ENCODE measurements at places on chromosomes 13 and 19.

DNA sequence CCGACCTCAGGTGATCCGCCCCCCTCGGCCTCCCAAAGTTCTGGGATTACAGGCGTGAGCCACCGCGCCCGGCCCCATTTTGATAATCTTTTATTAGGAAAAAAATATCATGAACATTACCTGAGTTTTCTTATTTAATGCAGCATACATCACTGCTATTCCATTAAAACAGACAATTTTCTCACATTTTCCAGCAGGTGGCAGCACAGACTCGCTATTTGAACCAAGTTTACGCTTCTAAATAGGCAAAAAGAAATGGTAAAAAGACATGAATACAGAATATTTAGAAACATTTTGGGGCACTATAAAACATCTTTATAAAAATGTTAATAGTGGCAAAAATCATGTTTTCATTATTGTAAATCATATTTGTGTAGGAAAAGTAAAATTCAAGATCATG, 903.1 kb downstream of the SLITRK6 start:
- no peak for DNase-seq

DNA sequence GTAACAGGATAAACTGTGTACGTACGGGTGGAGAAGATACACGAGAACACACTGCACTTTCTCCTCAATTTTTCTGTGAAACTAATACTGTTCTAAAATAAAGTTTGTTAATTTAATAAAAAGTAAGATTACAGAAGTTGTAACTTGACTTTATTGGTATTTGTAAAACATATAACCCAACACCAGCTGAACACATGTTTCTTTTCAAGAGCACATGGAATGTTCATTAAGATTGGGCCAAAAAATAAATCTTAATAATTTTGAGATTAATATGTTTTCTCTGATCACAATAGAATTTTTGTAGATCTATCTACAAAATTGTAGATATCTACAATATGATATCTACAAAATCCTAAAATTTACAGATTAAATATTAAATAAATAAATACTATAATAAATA, 55.1 kb upstream of the ZNF599 start:
- no peak for DNase-seq

- no peak for DNase-seq
Observed at GRCh38 chr13:59088716-59089115, 1075.0 kb downstream of the DIAPH3 start.

DNA sequence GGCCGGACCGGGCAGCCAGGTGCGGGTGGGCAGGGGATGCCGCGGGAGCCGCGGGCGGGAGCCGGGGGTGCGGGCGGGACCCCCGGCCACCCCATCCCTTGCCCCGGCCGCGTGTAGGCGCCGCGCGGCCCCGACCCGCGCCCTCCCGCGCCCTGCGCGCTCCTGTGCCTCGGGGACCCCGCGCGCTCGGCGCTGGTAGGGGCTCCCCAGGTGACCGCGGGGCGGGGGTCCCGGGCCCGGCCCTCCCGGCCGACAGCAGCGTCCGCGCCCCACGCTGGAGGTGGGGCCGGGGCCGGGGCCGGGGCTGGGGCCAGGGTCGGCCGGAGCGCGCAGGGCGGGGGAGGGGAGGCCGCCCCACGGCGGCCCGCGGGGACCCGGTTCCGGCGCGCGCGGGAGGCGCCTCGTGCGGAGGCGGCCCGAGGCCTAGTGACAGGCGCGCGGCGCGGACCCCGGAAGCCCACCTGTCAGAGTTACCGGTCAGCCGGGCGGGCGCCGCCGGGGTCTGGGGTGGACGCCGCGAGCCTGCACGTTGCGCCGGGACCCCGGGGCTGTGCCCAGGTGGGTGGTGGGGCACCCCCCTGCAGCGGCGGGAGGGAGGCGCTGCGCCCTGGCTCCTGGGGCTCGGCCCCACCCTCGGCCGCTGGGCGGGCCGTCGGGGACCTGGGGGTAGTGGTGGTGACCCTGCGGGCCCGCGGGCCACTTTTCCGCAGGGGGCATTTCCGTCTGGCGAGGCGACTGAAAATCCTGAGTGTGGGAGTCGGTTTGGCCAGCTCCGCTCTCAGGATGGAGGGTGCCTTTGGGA, 518 bp downstream of the TFDP1 start:
- DNase-seq: peak; percentile 36

DNA sequence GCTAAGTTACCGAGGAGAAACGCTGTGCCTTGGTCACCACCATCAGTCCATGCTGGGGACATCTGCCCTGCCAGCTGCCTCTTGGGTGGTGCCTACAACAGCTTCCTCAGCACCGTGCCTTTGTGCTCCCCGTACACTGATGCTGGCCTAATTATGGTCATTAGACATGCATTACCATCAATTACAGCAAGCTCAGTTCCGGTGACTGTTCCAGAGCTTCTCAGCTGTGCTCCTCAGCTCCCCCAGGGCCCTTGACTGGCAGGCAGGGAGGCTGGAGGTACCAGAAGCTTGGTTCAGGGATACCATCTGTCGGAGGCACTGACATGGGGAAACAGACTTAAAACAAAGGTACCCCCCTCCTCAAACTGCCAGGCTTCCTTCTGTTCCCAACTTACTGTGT, 40.2 kb downstream of the CILP2 start:
- DNase-seq: no peak

- DNase-seq: peak; percentile 23
Observed at GRCh38 chr19:29681422-29682235, 16.4 kb downstream of the PLEKHF1 start.

DNA sequence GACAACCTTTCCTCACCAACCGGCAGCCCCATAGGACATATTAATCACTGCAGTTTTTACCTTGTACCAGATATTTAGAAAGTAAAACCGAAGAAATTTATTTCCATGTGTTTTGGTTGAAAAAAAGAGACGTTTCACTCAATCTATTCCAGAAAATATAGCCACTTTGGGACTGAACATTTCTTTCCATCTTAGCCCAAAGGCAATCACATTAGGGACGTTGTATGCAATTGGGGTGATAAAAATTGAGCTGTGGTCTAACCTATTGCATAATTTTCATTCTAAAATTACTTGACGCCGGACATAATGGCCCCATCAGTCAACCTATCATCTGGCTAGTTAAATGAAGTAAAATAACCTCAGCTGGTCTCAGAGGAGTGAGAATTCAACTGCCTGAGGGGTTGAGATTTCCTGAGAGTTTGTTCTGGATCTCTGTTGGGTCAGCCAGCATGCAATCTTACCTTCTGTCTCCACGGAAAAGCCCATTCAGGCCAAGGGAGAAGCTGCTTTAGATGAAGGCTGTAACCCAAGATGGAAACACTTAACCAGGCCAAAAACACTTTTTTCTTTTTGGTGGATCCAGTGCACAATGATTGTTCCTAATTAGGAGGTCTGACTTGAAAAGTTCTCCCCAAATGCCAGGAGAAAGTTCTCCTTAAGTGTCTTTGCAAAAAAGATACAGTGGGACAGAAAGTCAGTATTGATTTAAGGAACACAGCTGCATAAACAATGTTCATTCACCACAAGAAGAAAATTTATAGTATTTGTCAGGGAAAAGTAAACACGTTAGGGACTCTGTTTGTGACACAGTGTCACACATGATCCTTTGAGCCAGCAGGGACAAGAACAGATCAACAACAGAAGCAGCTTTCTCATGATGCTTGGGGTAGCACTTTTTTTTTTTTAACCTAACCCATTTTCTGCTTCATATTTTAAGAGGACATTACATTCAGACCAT, 34.1 kb downstream of the DLEU7 start:
- no peak for DNase-seq

DNA sequence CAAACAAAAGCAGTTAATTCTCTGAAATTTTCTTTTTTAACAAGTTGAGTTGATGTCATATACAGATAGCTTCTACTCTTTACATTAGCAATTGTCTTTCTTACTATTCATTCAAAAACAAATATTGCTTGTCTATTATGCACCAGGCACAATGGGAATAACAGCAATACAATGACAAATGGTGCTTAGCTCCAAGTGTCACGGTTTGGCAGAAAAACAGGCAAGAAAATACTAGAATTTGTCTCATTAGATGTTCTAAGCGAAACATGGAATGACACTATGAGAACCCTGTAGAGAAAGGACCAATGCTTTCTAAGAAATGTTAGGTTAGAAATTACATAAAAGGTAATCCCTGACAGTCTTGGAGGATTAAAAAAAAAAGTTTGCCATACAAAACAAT, 187.6 kb downstream of the PCDH9 start:
- no peak for DNase-seq

DNA sequence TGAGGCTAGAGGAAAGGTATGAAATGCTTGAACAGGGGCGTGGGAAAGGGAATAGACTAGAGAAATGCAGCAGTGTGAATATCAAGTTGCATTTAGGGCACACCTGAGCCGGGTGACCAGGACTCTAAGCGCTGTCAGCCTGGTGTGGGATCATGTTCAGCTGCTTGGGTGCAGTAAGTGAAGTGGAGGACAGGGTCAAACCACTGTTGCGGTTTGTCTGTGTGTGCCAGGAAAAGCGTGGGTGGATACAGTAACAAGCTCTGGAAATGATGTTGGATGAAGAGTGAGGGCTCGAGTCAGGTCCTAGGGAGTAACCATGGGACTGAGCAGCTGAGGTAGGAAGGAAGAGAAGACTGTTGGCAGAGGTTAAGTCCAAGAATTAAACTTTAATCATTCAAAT, 15.8 kb downstream of the DGKH start:
- DNase-seq: no peak

DNA sequence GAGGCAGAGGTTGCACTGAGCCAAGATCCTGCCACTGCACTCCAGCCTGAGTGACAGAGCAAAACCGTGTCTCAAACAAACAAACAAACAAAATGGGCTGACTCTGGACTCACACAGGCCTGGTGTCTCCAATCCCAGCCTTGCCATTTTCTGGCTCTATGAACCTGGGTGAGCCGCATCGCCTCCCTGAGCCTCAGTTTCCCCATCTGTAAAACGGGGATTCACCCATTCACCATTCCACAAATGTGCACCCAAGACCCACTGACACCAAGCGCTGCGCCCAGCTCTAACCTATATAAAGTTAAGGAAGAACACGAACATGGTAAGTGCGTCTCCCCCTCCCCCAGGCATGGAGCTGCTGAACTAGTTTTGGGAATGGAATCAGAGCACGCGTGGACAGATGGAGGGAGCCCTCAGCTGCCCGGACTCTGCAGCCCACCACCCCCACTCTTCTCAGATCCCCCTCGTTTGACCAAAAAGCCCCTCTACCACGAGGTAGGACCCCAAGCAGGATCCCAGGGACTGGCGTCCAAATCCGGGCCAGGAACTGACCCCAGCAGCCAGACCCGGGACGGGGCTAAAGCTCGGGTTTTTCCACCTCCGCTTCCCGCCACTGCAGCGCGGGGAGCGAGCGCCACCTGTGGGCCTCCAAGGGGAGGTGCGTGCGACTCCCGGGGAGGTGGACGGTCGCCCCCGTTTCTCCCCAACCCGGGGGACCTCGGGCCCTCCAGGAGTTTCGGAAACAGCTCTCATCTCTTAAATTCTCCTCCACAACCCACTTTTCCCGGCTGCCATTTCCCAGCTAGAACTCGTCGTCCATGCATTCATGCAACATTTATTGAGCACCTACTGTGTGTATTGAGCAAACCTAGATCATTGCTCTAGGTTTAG, 33.0 kb upstream of the ADGRE5 start:
- peak; percentile 76 for DNase-seq

- no peak for DNase-seq
Observed at GRCh38 chr13:105342281-105342820, 1193.1 kb downstream of the EFNB2 start.

DNA sequence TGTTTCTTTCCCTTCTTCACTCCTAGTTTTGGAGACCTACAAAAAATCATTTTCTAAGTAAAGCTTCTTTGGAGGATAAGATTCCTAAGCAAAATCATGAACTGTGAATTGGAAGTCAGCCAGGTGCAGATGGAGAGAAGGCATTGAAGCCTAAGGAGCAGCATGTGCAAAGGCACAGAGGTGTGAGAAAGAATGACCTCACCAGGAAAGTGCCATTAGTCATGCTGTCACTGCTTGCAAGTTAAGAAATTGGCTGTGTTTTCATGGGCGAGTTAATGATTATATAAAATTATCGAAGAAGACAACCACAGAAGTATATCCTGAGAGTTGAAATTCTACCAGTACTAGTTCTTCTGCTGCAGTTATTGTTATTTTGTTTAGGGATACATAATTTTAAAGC, 80.3 kb upstream of the KLHL1 start:
- no peak for DNase-seq

DNA sequence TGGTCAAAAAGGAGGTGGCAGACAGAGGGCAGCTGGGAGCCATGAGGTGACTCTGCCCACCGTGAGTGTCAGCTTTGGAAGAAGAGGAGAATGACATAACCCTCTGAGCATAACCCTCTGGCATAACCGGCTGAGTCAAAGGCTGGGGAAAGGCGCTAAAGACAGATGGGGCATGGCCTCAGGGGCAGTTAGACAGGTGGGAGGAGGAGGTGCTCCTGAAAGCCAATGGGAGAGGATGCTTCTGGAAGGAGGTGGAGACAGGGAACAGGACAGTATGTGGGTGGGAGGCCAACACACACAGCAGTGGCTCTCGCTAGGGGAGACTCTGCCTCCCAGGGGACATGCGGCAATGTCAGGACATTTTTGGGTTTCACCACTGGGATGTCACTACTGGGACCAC, 17.1 kb downstream of the ELAVL1 start:
- DNase-seq: no peak

GRCh38 chr19:10290876-10291553, 1.3 kb downstream of the ICAM5 start:
- DNase-seq: peak; percentile 62

DNA sequence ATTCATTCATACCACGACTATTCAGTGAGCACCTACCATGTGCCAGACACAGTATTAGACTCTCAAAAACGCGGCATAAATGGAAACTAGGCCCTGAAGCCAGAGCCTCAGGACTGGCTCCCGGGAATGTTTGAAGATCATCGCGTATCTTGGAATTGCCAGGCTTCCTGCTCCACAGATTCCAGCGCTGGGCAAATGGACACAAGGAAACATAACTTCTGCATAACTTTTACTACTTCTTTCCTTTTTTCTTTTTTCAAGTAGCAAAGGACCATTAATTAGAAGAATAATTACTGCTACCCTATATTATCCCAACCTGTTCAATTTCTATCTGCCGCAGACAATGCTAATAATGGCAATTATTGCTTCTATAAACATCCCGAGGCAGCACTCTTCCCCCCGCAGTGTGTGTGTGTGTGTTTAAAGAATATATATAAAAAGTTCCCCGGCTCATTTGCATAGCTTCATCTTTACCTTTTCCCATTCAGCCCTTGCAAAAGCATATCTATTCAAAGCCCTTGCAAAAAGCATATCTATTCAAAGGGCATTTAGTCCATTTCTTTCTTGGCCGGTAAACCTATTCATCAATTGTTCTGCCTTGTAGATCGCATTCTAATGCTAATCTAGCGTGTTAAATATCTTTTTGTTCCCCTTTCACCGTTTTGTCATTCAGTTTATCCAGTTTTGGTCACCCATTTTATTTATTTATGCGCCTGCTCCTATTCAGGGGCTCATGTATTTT, 6.1 kb downstream of the SOX21 start:
- no peak for DNase-seq

GRCh38 chr19:45200568-45200967, 22.0 kb downstream of the BLOC1S3 start:
- DNase-seq: no peak

- no peak for DNase-seq
Observed at GRCh38 chr13:40506592-40507446, 159.6 kb downstream of the FOXO1 start.

- DNase-seq: peak; percentile 78
Observed at GRCh38 chr19:38949580-38950367, 19.0 kb downstream of the MRPS12 start.
